ENCODE measurements at places on chromosomes 3 and 15. TPM values are rescaled to one million over a fixed set of nuclear protein-coding genes. Genes with fewer than 3 reads are reported as not detected.

- DNase-seq = no peak
These were observed 312.0 kb downstream of the DOCK3 start for GRCh38 chr3:50986726-50987125.

The PRSS50 gene
- 0.22 TPM for total RNA-seq

- DNase-seq = no peak
These were observed 104.3 kb downstream of the PPM1L start for GRCh38 chr3:160860346-160860745.

The GOLGA8J gene
- 0.41 TPM for total RNA-seq

The PCOLCE2 gene
- total RNA-seq = 74.3 TPM

DNA sequence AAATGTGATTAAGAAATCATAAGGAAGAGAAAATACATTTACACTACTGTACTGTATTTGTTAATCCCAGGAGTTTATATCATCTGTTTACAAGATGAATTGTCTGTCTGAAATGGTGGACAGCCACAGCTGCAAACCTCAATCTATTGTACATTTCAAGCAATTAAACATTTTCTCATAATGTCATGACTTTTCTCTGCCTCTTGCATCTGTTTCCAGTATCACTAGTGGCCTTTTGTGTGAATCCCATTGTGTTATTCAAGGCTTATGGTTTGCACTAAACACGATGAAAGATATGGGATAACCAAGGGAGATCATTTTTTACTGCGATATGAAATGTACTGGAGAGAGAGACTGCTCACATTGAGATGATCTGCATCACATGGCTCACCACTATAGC is 200.2 kb upstream of the LRRN1 start:
- no peak for DNase-seq

DNA sequence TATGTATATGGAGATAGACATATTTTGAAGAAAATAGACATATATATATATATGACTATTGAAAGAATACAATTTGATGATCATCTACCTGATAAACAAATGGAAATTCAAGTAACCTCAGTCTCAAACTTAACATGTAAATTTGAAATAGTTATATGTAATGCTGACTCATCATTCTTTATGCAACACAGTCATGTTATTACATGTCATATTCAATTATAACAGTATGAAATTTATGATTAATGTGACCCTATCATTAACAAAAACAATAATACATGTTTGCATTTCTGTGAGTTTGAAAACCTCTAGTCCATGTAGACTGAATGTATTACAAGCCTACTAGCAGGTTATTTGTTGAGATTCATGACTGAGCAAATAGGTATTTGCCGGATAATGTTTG is 204.1 kb downstream of the CADM2 start:
- no peak for DNase-seq

- DNase-seq = no peak
These were observed at the start of gene DRD3 for GRCh38 chr3:114178770-114179368. DRD3 (minus strand) TSS chr3:114179052; CDS start chr3:114171992, 7,060 bp downstream.

The ACP3 gene
- total RNA-seq = 1.3 TPM

Measured in left ventricle myocardium inferior (tissue), 1 donor.